ENCODE measurements at places on chromosomes 6 and 20.
A peak's percentile ranks its signal among the peaks of the same experiment; 100 is the strongest.

DNA sequence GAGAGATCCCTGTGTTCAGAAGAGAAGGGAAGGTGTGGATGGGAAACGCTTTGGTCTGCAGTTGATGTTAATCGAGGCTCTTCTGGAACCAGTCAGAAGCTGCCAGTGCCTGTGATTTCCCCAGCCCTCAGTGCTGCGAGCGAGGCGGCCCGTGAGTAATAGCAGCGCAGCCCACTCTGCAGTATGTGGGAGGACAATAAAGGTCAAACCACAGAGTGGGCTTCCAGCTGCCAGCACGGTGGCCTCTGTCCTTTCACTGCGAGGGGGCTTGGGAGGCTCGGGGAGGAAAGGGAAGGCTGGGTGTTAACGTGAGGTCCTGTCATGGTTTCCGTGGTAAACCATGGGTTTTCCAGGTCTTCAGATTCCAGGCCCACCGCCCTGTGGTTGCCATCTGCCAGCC lies 32.3 kb upstream of the TAGAP start:
- peak; percentile 40 for DNase-seq

- DNase-seq, result no peak
Observed at GRCh38 chr6:111572216-111572706, 33.4 kb downstream of the TRAF3IP2 start.

DNA sequence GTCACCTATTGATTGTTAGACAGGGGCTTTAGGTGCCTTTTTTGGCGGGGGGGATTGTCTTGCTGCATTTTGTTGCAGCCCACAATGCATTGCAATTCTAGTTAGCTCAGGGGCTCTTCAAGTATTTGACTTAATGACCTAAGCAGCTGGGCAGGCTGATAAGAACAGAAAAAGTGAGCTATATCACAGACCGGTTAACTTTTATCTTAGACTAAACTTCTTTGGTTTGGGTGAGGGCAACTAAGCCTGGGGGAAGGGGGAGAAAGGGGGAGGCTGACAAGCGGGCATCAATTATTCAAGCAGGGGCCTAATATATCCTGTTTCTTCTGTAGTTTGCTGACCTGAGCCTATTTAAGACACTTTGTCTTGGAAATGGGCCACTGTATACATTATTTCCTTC lies 66.0 kb upstream of the GPR6 start:
- DNase-seq, result no peak

- no peak for DNase-seq
Observed at GRCh38 chr6:143692696-143693095, 14.9 kb downstream of the PHACTR2 start.

GRCh38 chr6:167699141-167699931 lies 127.4 kb upstream of the AFDN start:
- no peak for DNase-seq

- no peak for DNase-seq
Observed at GRCh38 chr6:40378071-40378724, 209.0 kb downstream of the LRFN2 start.

DNA sequence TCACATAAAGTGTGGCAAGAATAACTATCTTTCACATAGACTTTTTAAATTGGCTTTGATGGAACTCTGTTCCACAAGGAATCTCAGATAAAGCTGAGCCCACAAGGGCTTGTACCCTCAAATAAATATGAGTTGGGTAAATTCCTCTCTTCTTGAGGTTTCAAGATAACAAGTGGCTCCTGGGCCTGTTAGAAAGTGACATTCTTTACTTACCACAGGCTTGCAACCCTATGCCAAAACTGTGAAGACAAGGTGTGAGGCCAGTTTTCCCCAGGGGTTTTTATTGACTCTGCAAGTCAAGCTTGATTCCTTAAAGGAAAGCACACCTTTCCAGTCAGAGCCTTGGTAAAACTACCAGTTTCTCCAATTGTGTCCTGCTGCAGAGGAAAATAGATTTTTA lies 664.8 kb upstream of the GJE1 start:
- DNase-seq, result no peak

DNA sequence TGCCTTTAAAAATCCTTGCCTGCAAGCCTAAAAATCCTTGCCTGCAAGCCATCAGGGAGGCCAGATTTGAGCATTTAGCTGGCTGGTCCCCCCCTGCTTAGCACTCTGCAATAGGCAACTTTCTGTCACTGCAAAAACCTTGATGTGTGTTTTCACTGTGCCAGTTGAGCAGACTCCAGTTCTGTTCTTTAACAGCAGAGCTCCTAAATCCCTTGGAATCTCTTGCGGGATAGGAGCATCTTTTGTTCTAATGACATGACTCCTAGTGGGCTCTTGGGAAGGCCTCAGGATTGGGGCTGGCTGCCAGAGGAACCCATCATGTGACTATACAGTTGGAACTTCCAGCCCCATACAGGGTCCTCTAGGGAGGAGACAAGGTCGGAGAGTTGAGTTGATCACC lies 50.4 kb downstream of the FAM184A start:
- DNase-seq, result no peak

GRCh38 chr6:119443993-119444641 lies 94.6 kb upstream of the MAN1A1 start:
- no peak for DNase-seq

- no peak for DNase-seq
Observed at GRCh38 chr6:120378582-120379220, 955.6 kb downstream of the TBC1D32 start.

- no peak for DNase-seq
Observed at GRCh38 chr20:36629719-36630681, 16.0 kb downstream of the SLA2 start.

- no peak for DNase-seq
Observed at GRCh38 chr20:33328157-33329137, 45.4 kb downstream of the BPIFB1 start.
